Lower leg skin (tissue), 4 donors: ENCODE measurements at places on chromosomes 11 and 22. TPM values are rescaled to one million over a fixed set of nuclear protein-coding genes. Genes with fewer than 3 reads are reported as not detected.
A peak's percentile ranks its signal among the peaks of the same experiment; 100 is the strongest.

Gene RAPSN
- not detected for total RNA-seq

DNA sequence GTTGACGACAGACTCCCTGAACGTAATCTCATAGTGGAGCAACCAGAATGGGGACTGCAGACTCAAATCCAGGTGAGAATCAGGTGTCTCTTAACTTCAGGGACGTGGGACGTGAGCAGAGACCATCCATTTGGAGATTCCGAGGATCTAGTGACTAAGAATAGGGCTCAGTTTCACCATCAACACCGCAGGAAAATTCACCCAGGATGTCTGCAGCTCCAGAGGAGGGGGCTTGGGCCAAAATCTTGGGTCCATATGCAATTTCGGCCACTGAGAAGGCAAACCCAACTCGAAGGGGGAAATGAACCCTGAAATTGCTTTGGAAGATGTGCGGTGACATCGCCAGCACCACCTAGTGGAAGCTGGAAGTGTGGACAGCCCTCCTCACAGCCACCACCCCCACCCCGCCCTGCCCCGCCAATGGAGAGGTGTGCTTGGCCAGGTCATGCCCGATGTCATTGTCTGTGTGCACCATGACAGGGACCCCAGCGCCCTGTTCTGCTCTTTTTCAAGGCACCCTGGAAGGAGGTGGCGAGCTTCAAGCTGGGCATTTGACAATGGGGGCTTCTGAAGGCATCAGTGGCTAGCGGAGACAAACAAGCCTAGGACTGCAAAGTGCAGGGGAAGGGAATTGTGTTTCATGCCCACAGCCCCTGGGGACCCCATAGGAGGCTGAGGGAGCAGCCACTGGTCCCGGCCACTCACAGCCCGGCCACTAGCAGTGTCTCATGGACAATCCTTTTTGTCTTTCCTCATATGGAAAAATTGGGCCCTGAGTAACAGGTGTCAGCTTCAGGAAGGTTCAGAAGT, 24.8 kb downstream of the APOL1 start:
- no peak for DNase-seq

- no peak for DNase-seq
Measured at GRCh38 chr11:113179181-113179704, 135.1 kb upstream of the TTC12 start.

DNA sequence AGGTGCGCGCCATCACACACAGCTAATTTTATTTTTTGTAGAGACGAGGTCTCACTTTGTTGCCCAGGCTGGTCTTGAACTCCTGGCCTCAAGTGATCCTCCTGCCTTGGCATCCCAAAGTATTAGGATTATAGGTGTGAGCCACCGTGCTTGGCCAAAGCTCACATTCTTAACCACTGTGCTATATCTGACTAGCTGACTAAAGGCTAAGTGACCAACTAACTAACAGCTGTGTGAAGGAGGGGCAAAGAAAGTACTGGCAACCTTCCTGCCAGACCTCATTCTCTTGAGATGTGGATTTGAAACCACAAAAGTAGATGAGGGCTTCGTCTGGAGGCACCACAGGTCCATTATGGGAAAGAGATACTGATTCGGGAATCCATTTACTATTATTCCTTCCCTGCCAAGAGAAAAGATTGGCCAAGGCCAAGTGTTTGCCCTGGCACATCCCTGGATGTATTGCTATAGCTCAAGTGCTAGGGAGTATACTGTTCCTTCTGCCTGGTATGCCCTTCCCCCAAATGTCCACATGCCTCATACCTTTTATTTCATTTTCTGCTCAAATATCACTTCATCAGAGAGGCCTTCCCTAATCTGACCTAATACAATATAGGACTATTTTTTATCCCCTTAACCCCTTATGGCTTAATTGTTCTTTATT, 52.7 kb upstream of the RRM1 start:
- DNase-seq, result no peak

Gene ZP1
- total RNA-seq, result not detected

- no peak for DNase-seq
Measured at GRCh38 chr22:19434829-19435580, 2.7 kb downstream of the MRPL40 start.

GRCh38 chr22:50460938-50461337, 13.9 kb downstream of the SBF1 start:
- no peak for DNase-seq

DNA sequence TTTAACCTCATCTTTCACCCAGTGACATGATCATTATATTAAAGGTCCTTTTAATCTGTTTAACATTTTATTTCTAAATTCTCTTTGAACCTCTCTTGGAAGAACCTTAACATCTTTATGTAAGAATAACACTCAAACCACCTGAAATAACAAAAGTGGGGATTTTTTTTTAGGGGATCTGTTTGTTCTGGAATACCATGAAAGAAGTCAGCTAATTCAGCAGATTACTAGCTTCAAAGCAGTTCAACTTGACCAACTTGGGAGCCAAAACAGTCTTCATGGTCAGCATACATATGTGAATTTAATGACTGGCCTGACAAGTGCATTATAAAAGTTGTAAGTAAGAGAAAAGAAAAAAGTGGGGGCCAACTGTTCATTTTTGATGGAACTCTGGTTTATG, 52.3 kb downstream of the CCDC34 start:
- DNase-seq, result no peak

- no peak for DNase-seq
Measured at GRCh38 chr11:129951866-129952262, 50.8 kb downstream of the PRDM10 start.

DNA sequence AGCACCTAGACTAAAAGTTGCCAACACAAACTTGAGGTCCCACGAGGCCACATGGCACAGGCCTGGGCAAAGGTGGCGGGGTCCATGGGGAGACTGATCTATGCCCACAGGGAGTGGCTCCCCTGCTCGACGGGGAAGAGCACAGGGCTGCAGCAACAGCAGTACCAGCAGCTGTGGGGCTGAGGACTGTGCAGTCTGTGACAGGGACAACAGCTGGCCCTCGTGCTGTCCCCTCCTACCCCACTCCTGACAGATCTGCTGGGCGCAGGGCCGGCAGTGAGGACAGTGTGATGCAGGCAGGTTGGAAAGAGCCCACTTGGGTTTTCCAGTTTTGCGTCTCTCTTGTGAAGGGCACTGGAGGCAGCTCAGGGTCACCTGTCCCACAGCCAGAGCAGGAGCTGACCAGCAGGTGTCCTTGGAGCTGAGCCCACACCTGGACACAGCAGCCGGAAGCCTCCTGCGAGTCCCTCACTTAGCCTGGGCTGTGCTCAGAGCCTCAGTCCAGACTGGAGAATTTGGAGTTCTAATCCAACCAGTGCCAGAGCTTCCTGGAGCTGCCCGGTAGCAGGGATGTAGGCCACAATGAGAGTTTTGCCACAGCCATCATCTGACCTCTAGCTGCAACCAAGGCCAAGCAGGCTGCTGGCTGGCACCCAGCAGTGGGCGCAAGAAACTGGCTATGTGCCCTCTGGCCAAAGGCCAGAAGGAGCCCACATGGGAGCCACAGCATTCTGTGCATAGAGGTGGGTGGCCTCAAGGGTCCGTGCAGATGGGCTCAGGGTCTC, 3.6 kb upstream of the GAS2L1 start:
- no peak for DNase-seq

GRCh38 chr11:44556735-44557409, 8.6 kb upstream of the CD82 start:
- peak; percentile 92 for DNase-seq

- DNase-seq, result no peak
Measured at GRCh38 chr11:27718863-27719545, 18.7 kb upstream of the BDNF start.

- DNase-seq, result no peak
Measured at GRCh38 chr22:25081409-25081824, 118.2 kb upstream of the CRYBB3 start.

GRCh38 chr11:106608677-106609076, 409.6 kb downstream of the GUCY1A2 start:
- DNase-seq, result no peak

- no peak for DNase-seq
Measured at GRCh38 chr22:45179276-45180049, 15.7 kb downstream of the NUP50 start.

Gene PIH1D2
- total RNA-seq, result 0.80 TPM

Gene MRGPRE
- not detected for total RNA-seq

DNA sequence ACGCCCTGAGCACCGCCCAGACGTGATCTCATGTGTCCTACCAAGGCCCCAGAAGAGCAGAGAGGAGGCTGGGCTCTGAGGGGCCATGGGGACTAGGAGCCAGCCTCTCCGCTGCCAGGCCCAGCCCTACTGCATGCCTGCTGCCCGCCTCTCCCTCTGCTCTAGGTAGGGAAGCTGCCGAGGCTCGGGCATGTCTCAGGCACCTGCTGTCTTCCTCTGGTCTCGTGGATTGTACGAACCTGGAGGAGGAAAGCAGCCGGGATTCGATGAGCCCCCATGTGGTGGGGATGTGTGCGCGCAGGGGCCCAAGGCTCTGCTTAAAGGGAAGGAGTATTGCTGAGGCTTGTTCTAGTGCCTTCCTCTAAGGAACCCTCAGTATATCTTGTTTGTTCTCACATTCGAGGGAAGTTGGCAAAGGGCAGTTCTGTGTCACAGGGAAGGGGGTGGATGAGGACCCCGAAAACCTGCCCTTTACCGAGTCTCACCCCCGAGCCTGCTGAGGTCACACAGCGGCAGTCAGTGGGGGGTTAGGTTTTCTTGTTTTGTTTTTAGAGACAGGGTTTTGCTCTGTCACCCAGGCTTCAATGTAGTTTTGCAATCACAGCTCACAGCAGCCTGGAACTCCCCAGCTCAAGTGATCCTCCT, 21.2 kb downstream of the DAGLA start:
- DNase-seq, result no peak

GRCh38 chr11:34929794-34930763, 13.7 kb downstream of the PDHX start:
- DNase-seq, result no peak

DNA sequence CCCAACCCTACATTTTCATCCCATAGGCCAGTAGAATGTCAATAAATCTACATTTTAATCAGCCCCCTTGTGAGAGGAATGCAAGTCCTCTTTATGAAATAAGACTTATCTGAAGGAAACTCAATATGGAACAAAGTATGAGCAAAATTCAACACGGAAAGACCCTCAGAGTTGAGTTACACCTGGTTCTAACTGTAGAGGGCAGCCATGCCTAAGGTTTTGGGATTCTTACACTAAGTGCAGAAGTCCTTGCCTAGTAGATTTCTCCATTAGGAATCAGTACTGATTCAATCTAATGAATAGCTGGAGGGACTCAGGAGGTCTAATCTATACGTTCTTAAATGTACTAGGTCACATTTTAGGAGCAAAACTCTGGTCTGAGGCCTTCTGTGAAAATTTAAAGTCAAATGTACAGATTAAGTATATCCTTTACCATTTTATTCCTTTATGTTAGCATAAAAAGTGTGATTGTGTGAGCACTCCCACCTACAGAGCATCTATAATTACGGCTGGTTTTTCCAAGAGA, 904.5 kb downstream of the DLG2 start:
- DNase-seq, result no peak

- DNase-seq, result no peak
Measured at GRCh38 chr11:38835966-38836365, 2237.9 kb upstream of the RAG2 start.

DNA sequence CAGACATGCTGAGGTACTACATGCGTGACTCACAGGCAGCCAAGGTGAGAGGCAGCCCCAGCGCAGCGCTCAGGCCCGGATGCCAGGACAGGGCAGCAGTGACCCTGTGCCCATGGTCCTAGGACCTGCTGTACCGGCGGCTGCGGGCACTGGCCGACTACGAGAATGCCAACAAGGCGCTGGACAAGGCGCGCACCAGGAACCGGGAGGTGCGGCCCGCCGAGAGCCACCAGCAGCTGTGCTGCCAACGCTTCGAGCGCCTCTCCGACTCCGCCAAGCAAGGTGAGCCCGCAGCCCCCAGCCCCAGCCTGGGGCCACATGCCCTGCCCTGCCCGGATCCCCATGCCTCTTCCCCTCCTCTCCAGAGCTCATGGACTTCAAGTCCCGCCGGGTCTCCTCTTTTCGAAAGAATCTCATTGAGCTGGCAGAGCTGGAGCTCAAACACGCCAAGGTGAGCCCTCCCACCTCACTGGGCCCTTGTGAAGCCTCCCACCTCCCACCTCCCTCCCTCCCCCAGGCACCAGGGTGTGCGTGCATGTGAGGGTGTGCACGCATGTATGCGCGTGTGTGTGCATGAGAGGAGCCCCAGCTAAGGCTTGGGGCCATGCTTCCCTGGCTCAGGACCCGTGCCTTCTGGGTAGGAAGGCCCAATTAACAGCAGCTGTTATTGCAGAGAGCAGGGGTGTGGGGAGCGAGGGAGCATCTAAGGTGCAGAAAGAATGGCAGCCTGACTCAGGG, 5.3 kb downstream of the CFL1 start:
- DNase-seq, result no peak

DNA sequence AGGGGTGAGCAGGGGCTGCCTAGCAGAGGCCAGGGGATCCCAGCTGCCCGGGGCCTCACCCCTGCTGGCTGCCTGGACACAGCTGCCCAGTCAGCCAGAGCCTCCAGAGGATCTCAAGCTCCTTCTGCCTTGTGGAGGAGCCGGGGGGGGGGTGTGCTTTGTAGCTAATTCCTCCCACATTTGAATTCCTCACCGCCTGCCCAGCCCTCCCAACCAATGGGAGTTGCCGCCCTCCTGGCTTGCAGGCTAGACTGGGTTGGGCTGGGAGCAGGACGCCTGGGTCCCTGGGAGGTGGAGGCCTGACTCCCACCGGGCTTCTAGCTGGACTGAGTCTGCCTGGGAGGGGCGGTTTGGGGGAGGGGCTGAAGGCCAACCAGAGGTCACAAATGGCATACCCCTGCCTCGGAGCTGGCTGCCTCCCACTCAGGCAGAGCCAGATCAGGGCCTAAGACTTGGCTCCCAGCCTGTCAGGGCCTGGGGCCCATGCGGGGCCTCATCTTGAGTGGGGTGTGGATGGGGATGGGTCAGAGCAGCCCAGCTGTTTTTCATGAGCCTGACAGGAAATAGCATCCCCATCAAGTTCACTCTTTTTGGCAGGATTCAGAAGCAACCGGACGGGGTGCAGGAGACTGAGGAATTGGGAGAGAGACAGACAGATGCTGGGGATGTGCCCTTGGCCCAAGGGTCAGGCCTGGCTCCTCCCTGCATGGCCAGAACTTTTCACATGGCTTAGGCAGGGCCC, 29.2 kb upstream of the PDE2A start:
- no peak for DNase-seq

Gene CHRM4
- 3.9 TPM for total RNA-seq

DNA sequence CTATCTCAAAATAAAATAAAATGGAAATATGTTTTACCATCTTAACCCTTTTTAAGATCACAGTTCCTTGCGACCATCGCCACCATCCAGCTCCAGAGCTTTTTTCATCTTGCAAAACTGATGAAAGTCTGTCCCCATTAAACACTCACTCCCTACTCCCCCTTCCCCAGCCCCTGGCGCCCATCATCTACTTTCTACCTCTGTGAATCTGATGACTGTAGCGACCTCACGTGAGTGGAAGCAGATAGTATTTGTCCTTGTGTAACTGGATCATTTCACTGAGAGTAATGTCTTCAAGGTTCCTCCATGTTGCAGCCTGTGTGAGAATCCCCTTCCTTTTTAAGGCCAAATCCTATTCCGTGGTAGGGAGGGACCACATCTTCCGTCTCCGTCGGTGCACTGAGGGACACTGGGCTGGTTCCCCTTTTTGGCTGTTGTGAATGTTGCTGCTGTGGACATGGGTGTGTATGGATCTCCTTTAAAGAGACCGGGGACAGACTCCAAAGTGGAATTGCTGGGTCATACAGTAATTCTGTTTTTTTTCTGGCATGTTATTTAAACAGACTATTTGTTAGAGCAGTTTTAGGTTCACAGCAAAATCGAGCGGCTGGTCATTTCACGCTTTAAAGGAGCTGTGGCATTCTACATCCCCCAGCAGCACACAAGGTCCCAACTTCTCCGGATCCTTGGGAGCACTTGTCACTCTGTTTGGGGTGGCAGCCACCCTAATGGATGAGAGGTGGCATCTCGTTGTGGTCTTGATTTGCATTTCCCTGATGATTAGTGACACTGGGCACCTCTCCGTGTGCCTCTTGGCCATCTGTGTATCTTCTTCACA, 120.0 kb downstream of the KCNQ1 start:
- no peak for DNase-seq

Gene SLC43A3
- 57.0 TPM for total RNA-seq
